CD4-positive, alpha-beta T cell treated with Interleukin-4 for 4 hours (primary cell): ENCODE measurements at places on chromosomes 16 and 17.
A peak's percentile ranks its signal among the peaks of the same experiment; 100 is the strongest.

- DNase-seq = no peak
Observed at GRCh38 chr17:65790241-65790640, 228.8 kb upstream of the AXIN2 start.

- no peak for DNase-seq
Observed at GRCh38 chr17:44501866-44502375, 1.3 kb downstream of the GPATCH8 start.

DNA sequence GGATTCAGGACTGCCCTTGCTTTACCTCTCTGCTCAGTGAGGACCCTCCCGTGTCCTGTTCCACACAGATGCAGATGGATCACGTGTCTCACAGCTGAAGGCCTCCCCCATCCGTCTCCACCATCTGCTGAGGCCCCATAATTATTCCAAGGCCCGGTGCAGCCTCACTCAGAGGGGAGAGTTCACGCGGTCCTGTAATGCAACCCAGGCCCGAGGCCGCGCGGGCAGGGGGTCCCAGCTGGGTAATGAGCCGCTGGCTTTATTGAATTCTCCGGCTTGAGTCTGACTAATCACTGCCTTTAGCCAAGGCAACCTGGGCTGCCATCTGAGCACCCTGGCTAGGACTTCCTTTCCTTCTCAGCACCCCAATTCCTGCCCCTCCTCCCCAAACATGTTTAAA lies 4.4 kb upstream of the WFIKKN2 start:
- no peak for DNase-seq

DNA sequence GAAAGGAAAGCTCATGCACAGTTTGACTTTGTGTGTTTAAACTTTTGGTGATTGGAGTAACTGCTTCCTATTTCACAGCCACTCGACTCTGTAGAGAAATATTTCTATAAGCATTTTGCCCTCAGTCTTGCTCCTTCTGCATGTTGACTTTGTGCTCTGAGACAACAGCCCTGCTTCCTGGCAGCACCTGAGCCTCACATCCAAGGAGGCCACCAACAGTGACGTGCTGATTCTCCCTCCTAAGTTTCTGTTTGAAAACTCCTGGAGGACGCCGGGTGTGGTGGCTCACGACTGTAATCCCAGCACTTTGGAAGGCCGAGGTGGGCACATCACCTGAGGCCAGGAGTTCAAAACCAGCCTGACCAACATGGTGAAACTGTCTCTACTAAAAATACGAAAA lies 23.9 kb upstream of the WSB1 start:
- DNase-seq = no peak

- no peak for DNase-seq
Observed at GRCh38 chr17:82041144-82041814, 3.8 kb upstream of the DCXR start.

- no peak for DNase-seq
Observed at GRCh38 chr16:53805113-53805512, 101.2 kb downstream of the FTO start.

DNA sequence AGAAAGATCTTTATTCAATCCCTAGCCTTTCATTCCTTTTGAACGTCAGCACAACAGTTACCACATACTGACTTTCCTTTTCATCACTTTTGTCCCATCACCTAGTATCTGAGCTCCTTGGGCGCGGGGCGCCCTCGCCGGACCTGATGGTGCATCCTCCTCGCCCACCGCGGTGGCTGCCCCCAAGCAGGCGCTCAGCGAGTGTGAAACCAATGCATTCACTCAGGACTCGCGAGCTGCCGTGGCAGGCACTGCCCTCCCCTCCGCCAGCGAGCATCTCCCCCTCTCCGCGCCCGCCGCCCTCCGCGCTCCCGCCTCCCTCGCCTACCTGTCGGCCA lies 756 bp downstream of the KLHL11 start:
- peak; percentile 58 for DNase-seq

DNA sequence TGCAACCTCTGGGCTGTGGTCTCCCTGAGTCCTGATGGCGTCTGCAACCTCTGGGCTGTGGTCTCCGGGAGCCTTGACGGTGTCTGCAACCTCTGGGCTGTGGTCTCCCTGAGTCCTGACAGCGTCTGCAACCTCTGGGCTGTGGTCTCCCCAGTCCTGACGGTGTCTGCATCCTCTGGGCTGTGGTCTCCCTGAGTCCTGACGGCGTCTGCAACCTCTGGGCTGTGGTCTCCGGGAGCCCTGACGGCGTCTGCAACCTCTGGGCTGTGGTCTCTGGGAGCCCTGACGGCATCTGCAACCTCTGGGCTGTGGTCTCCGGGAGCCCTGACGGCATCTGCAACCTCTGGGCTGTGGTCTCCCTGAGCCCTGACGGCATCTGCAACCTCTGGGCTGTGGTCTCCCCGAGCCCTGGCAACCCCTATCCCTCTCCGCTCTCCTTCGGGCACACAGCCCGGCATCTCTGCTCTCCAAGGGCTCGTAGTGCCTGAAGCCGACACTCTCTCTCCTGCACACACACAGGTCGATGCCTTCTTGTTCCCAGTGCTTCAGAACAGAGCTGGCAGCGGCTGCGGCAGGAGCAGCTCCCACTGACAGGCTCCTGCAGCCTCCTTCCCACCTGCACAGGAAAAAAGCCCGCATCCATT lies 45.6 kb downstream of the METRNL start:
- DNase-seq = peak; percentile 12

DNA sequence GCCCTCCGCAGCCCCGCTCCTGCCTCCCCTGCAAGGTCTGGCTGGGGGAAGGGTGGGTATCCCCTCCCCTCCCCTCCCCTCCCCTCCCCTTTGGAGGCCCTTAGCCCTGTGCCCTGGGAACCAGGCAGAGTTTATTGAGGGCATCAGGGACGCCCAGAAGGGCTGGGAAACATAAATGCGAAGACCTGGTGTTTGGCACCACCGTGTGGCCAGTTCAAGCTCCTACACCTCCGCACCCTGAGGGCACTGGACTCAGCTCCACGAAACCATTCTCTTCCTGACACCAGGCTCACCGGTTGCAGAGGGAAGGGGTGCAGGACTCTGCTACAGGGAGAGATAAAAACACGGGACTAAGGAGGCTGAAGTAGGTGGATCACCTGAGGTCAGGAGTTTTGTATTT lies 1.0 kb upstream of the AIPL1 start:
- peak; percentile 56 for DNase-seq

DNA sequence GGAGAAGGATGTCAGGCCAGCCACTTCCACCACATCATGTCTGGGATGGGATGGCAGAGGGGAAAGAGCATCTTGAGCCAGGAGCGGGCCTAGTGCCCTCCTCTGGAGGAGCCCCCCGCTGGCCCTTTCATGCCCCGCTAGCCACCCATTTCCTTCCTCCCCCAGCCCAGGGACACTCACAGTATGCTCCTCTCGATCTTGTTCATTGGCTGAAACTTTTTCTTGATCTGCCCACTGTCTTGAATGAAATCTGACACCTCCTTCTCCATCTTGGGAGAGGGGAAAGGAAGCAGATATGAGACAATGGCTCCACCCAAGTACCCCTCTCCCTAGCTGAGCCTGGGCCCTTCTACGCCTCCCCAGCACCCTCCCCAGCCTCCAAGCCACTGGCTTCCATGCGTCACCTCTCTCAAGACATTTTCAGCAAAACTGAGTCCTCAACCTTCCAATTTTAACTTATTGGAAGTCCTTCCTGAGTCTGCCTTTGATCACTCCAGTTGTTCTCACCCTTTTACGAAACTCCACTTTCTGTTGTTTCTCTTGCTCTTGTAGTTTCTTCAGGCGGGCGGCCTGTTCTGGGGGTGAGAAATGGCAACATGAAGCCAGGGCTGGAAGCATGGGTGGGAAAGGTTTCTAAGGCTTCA lies 7.2 kb downstream of the SPAG7 start:
- no peak for DNase-seq

DNA sequence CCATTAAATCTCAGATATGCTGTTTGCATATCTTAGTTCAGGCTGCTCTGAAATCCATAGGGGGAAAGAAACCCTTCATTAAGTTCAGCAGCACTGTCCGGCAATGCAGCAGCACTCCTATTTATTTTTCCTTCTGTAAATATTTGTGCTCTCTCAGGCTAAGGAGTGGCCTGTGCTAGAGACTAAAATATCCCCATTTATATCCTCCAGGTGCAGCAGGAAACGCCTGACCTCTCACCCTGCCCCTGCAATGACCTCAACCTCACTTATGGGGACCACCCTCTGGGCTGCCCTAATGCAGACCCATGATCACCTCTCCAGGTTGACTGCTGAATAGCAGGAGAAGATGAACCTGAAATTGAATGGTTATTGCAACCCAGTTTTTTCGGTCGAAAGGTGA lies 165.0 kb upstream of the ELAC2 start:
- no peak for DNase-seq

GRCh38 chr17:62664336-62665120 lies 37.1 kb downstream of the MRC2 start:
- DNase-seq = no peak

GRCh38 chr17:38579934-38580333 lies 25.8 kb downstream of the SRCIN1 start:
- DNase-seq = no peak

- DNase-seq = peak; percentile 95
Observed at GRCh38 chr16:2537451-2538379, at the start of gene PDPK1. Gene PDPK1 (plus strand): TSS chr16:2538021. CDS start chr16:2538113, 92 bp downstream.

- peak; percentile 17 for DNase-seq
Observed at GRCh38 chr16:82192665-82193064, 22.6 kb upstream of the MPHOSPH6 start.

DNA sequence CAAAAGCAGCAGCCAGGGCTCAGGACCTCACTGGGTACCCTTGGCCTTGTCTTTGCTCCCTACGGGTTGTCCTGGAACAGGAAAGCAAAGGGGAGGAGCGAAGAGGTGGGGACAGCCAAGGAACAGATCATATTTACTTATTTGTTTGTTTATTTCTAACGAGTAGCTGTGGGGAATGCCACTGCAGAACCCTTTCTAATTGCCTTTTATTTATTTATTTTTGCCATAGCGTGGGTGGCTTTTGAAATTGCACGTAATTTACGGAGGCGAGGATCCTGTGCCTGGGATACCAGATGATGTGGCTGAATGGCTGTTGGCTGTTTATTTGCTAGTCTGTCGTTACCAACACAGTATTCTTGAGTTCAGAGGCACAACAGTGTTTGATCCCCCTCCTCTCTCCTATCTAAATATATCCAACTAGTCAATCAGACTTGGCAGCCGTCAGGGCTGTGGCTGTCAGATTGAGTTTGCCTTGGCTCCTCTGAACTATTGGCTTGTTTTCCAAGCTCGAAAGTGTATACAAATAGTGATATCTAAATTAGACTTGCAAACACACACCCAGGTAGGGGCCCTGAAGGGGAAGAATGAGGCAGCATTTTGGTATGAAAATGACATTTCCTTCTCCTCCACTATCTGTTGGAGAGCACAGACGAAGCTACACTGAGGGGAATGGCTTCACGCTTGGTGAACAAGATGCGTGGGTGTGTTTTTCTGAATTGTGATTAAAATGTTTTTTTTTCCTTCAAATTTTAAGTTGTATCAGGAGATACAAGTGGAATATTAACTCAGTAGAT lies 110.4 kb downstream of the MSI2 start:
- DNase-seq = no peak

DNA sequence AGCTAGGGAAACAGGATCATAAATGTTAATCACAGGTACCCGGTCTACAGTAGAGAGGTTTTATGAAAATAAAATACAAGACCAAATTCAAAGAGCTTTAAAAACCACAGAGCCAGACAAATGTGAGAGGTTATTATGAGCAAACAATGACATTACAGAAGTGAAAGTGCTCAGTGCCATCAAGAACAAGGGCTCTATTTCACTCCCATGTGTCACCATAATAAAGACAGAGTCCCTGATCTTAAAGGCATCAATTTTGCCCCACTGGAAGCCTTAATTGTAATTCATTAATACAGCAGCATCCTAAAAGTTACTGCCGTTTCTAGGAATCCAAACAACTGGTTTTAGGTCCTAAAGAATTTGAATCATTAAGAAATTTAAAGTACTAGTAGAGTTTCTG lies 43.7 kb upstream of the CDRT4 start:
- no peak for DNase-seq

- no peak for DNase-seq
Observed at GRCh38 chr16:26952411-26952810, 114.3 kb upstream of the C16orf82 start.

DNA sequence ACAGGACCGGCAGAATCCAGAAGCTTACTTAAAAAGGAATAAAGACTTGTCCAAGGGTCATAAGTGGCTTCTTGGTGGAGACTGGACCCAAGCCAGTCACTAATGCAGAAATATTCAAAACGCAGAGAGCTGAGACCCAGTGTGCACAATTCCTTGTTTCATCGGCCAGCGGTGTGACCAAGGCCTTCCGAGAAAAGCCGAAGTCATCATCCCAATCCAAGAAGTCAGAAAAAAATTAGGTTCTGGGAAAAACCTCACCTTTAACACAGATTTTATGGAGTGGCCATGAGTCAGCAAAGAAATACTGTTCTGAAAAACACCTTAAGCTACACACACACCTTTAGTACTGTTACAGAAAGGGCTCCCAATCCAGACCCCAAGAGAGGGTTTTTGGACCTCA lies 1.0 kb upstream of the GCSH start:
- no peak for DNase-seq
